ENCODE measurements at places on chromosomes 6 and 20.

- DNase-seq = no peak
These were observed 90.1 kb downstream of the LPA start for GRCh38 chr6:160573943-160574342.

DNA sequence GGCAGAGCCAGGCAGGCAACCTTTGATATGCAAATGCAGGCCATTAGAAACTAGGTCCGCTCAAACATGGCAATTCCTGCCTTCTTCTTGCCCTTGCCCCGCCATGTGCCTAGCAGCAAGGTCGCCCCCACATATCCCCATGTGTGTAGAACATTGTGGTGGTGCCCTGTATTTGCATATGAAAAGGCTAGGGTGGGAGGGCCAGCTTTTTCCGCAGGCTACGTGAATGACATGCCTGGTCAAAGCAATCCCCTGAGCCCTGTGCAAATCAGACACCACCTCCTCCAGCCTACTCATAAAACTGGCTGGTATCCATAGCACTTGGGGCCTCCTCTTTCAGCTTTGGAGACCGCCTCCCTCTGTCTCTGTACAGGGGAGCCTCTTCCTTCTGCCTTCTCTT is 31.6 kb downstream of the GSTA2 start:
- DNase-seq = no peak

DNA sequence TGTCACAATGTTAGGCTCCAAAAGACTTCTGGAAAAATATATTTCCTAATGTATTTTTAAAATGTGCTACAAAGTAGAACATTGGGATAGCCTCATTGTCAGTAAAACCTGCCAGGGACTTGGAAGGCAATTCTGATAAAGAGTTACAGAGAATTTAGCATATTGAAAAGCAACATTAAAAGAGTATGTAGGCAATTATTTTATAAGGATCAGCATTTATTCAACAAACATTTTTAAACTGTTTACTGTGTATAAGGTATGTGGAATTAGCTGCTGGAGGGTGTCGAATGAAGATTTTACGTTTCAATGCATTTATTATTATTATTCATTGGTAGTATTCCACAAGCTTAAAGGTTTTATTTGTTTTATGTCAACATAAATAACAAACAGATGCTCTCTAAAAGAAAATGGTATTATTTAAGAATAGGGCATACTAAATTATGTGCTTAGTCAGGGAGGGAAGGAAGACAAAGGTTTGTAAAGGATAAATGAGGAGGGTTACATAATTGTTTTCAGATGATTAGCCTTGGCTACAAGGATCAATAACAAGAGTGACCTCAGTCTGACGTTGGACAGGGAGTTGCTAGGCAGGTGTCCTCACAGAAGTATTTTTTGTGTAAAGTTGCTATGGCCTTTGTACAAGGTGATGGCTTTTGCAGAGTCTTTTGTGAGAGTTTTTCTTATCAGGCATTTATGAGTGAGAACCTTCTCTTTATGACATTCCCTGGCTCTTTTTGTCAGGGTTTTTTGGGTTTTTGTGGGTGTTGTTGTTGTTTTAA is 313.4 kb upstream of the PLCB4 start:
- DNase-seq = no peak

DNA sequence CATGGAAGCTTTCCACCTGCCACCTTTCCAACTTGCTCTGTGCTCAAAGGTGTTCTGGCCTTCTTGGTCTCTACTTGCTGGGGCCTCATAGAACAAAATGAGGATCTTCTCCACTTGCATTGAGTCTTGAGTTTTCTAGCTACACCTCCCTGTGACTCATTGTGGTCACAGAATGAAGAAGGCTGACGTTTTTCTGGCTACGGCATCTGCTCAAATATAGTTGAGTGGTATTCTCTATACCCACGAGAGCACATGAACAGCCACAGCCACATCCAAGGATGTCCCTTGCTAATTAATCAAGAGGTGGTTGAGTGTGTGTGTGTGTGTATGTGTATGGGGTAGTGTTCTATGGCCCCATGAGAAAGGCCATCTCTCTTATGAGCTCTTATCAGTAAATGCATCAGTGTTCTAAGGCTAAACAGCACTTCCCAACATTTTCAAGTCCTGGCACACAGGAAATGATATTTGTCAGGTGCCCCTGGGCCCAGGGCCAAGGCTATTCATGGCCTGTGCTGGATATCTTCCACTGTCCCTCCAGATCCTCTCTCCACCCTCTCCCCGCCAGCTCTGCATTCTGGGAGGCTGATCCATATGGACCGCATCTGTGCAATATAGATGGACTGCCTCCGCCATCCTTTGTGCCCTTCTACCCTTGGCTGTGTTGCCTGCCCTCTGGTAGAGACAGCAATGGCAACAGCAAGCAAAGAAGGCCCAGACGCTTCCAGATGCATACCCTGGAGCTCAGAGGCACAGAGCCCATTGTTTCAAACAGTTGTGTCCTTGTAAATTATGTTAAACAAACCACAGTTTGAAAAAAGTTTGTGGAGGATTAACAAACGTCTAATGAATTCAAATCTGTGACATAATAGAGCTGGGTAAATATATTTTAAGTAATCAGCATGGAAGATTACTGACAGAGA is 150.2 kb downstream of the LRFN2 start:
- peak; percentile 64 for DNase-seq

- DNase-seq = no peak
These were observed 55.4 kb upstream of the RIPOR2 start for GRCh38 chr6:24990944-24991809.

Data from DND-41 (cell line).